ENCODE measurements at places on chromosomes 6 and 20. TPM values are rescaled to one million over a fixed set of nuclear protein-coding genes. Genes with fewer than 3 reads are reported as not detected.

DNA sequence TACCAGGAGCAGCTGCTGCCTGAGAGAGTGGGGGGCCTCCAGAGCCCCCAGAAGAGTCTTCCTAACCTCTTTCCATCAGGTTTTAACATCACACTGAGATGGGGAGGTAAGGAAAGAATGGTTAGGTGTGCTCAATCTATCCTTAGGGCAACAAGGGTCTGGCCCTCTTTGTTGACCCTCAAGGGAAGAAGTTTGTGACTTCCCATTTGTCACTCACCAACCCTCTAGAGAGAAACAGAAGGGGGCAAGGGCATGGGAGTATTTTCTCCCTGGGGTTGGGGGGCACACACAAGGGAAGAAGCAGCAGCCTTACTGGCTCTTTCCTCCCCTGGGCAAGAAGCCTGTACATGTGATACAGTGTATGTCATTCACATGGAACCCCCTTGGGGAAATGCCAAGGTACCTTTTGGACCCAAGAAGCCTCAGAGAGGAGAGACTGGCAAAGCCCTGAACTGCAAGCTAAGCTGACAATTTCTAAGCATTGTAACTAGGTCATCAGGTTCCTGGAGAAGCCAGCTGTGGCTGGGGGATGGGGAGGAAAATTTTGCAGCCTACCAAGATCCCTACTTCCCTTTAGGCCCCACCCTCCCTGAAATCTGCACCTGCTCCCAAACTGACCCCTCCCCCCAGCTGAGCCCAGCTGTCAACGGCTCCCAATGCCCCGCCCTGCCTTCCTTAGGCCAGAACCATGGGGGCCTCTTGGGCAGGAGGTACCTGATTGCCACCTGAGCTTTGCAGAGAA lies 14.5 kb downstream of the BCL2L1 start:
- peak; percentile 78 for DNase-seq

DNA sequence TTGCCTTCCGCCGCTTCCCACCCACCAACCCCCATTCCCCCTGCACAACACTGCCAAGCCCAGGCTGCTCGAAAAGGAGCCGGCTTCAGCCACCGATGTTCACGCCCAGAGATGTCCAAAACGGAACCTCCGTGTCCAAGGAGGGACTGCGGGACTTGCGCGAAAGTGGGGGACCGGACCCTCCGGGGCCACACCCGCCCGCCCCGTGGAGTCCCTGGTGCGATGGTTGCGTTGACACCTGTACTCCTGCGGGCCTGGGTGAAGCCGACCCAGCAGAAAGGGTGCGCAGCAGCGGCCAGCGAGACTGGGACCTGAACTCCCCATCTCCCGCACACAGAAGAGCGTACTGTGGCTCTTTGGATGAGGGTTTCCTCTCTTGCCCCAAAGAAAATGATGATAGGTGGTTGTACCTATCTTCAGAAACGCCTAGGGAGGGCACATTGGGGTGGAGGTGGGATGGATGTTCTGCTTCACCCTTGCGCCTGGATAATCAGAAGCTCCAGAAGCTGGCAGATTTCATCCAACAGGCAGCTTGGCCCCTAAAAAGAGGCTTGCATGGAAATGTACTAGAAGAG lies 1.9 kb upstream of the VGLL2 start:
- DNase-seq = peak; percentile 11

DNA sequence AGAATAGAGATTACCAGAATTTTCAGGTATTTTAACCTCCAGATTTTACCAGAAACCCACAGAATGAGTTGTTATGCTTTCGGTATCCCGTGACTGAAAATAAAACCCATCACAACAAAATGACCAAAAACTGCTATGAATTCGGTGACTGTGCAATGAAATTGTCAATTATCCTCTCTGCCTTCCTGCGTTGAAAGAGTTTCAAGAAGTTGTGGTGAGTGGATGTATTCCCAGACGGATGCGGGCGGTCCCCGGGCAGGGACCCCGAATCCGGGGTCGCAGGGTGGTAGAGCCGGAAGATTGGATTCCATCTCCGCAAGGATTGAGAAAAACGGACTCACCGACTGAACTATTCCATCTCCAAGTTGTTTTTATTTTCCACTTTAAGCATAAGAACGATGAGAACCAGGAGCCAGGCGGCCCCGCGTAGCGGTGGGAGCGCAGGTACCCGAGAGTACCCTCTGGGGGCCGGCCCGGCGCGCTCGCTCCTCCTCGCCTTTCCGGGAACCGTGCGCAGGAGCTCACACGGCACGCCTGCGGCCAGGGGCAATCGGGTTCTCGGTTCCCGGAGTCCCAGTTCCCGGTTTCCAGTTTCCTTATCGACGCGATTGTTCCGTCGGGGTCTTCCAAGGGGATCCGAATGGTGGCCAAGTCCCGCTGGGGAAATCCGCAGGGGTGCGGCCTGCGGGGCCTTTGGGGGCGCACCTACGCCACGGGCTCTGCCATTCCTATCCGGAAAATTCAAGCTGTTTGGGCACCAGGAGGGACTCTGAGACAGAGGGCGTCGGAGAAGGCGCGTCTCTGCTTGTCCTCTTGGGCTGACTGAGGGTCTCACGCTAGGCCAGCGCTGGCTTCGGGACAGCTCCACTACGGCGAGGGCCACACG lies 104.9 kb upstream of the PRDM1 start:
- peak; percentile 72 for DNase-seq

GRCh38 chr20:25865715-25866656 lies 169.3 kb upstream of the ZNF337 start:
- DNase-seq = peak; percentile 83

- no peak for DNase-seq
Measured at GRCh38 chr20:64156136-64156885, 7.9 kb upstream of the MYT1 start.

DNA sequence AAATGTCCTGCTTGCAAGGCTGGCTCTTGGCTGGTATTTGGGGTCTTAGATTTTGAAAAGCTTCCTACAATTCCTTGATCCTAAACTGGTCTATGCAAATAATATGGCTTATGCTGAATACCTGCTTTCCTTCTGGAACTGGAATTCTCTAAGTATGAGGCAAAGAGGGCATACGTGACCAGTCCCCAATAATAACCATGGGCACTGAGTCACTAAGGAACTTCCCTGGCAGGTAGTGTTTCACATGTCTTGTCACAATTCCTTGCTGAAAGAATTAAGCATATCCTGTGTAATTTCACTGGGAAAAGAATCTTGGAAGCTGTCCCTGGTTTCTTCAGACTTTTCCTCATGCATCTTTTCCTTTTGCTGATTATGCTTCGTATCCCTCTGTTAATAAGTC lies 106.5 kb downstream of the MMS22L start:
- no peak for DNase-seq

DNA sequence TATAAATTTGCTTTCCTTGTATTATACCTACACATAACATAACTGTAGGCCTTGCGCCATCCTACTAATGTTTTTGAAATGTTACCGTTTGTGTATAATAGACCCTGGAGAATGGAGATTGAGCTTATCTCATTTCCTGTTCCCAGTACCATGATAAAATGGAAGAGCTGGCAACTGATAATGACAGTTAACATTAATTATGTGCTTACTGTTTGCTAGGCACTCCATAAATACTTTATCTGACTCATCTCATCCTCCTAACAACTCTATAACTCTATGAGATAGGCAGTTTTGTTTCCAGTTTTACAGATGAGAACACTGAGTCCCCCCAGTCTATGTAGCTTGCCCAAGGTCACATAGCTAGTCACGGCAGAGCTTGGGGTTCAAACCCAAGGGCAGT lies 396.7 kb downstream of the SYNE1 start:
- no peak for DNase-seq

The ERVFRD-1 gene
- total RNA-seq = not detected

DNA sequence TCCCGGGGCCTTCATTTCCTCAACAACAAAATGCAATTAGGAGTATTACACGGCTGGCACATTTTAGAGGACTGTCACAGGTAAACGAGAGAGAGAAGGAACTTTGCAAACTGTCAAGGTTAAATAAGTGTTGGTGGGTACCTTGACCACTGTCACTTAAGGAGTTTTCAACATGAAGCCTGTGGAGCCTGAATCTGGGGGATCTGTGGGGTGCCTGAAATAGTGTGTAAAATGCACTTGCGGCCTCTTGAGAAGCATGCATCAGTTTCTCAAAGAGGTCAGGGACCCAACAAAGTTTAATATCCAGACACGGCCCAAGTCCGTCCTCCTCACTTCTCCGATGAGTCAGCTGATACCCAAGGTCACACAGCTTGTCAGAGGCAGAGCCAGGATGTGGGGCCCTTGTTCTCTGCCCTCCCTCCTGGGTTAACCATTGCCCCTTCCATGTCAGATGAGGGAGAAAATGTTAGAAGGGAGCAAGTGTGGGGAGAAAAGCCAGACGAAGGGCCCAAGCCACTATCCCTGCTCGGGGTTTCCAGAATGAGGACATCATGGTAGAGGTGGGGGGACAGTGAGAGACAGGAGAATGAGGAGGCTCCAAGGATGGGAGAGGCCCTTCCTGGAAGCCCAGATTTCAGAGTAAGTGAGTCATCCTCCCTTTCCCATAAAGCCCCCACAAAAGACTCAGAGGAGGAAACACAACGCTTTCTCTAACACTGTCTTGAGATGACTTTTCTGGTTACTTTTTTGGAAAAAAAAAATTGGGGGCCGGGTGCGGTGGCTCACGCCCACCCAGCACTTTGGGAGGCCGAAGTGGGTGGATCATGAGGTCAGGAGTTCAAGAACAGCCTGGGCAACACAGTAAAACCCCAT lies 42.2 kb downstream of the C6orf132 start:
- no peak for DNase-seq

The PREP gene
- 66.3 TPM for total RNA-seq

DNA sequence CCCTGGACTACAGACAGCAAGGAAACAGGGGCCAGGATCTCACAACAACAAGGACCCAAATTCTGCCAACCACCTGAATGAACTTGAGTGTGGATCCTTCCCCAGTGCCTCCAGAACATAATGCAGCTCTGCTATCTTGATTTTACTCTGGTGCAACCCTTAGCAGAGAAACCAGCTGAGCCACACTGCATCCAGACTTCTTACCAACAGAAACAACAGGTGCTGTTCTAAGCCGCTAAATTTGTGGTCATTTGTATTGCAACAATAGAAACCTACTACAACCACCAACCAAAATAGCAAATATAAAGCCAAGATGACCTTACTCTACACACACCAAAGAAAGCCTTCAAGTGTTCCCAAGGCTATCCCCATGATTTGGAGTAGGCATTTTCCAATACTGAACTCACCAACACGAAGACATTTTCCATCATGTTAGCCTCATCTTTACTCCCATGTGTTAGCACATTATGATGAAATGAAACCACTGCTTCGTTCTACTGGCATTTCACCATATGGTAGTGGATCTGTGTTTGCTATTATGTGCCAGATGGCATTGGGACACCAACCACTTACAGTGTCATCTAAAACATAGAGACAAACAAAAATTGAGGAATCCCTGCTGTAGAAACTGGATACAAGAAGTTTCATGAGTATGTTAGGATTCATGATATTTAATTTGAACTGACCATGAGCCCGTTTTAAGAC lies 249.8 kb upstream of the ID4 start:
- DNase-seq = no peak

DNA sequence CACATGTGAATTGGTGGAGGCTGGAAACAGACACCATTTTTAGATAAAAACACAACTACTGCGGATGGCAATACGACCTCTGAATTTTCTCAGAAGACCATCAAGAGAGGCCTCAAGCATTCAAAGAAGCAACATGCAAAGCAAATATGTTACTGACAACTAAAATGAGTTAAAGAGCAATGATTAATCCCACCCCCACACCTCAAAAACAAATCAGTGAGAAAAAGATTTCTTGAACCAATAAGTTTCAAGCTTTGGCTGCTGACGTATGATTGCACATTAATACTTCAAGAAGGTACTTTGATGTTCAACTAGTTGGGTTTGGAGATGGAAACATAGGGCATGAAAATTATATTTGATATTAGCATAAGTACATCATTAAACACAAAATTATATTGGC lies 982 bp downstream of the MMUT start:
- no peak for DNase-seq

The CST1 gene
- total RNA-seq = 4.5 TPM
